Neural progenitor cell (in vitro differentiated cells): ENCODE measurements at places on chromosomes 16 and 17. TPM values are rescaled to one million over a fixed set of nuclear protein-coding genes. Genes with fewer than 3 reads are reported as not detected.

DNA sequence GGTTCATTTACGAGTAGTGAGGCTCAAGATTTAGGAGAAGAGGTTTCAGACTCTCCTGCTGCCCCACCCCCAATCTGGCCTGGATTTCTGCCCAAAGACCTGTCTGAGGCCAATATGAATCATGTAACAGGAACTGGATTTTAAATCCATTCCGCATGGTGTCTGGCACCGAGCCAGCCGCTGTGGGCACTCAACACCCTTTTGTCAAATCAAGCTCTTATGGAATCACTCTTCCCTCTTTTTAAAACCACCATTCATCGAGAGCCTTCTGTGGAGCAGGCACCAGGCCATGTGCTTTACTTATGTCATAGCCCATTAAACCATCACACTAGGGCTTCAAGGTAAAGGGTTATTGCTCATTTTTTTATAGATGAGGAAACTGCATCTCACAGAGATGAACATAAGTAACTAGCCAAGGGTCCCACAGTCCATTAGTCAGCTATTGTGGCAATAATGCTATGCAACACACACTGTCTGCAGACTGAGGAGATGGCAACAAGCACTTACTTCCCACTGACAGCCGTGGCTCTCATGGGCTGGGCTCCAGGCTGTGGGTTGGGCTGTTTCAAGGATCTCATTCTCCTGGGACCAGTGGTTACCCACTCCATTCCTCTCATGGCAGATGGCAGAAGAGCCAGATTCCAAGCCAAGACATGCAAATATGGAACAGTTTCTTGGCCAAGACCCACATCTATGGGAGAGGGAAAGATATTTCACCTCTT lies 93.6 kb downstream of the WSCD1 start:
- no peak for DNase-seq

DNA sequence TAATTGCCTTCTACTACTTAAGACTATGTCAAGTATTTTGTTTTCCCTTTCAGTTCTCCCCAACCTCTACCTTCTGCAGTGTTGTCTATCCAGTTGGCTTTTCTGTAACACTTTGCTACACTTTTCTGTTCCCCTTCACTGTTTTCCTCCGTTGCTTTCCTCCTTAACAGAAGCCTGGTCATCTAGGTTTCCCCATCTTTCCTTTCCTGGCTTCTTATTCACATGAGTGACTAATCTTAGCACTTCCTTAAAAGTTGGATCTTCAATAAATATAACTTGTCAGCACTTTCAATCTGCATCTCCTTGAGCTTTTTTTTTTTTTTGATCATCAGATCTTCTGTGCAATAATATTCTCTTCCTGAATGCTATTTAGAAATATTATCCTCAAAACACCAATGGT lies 2.8 kb upstream of the SLFN11 start:
- no peak for DNase-seq

DNA sequence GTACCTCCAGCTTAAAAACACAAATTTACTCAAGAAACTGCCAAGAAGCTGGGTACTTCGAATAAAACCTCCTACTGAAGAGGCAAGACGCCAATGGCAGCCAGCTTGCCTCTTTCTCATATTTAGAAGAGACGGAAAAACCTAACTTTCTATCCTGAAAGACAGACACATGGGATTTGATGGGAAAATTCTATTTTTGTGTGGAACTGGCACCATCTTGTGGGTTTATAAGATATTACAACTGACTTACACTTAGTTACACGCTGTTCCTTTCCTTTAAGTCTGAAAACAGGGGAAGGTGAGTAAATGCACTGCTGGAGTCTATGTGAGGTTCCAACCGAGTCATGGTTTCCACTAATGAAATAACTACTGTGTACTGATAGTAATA lies 10.3 kb downstream of the ZNF18 start:
- peak; percentile 56 for DNase-seq

- no peak for DNase-seq
These were observed 73.7 kb downstream of the NETO2 start for GRCh38 chr16:47069841-47070584.

DNA sequence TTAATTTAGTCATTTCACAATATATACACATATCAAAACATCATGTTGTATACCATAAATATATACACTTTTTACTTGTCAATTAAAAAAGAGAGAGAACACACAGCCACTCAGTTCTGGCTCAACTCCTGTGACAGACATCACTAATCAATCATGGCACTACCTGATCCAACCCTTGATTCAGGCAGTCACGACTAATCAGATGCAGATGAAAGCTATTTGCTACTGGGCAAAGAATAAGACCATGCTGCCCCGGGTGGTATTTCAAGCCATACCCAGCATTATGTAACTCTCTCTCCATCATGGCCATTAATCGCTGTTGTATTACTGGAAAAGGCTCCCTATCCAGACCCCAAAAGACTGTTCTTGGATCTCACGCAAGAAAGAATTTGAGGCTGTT lies 345.7 kb downstream of the HAPSTR1 start:
- DNase-seq = peak; percentile 43

DNA sequence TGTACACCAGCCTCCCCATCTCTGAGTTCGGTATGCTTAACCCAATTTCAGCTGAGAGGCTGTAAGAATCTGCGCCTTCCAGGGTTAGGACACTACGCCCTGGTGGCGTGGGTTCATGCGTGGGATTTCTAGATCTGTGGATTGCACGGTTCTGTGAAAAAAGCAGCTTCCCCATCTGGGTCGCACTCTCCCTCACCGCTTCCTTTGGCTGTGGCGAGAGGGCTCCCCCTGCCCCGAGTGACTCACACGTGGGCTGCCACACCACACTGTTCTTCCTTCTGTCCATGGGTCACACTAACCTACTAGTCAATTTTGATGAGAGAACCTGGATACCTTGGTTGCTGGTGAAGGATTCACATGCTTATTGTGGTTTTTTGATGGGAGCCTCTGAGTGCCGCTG lies 256.0 kb upstream of the MAF start:
- no peak for DNase-seq

GRCh38 chr17:63967953-63968352 lies 4.8 kb downstream of the SCN4A start:
- no peak for DNase-seq

DNA sequence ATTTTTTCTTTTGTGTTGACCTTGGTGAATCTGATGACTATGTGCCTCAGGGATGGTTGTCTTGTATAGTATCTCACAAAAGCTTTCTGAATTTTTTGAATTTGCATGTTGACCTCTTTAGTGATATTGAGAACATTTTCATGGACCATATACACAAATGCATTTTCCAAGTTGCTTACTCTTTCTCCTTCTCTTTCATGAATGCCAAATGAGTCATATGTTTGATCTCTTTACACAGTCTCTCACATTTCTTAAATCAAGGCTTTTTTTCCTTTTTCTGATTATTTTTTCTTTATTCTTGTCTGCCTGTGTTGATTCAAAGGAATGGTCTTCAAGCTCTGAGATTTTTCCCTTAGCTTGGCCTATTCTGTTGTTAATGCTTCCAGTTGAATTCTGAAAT lies 46.6 kb upstream of the KCNJ16 start:
- no peak for DNase-seq

- DNase-seq = no peak
These were observed 14.4 kb upstream of the DOK4 start for GRCh38 chr16:57500578-57501111.

CLEC18C gene
- total RNA-seq = 0.51 and 3.8 TPM in 2 replicates

HBQ1 gene
- total RNA-seq = 3.8 TPM in 1 of 2 replicates, not detected in the other

TMEM235 gene
- total RNA-seq = 0.09 TPM in 1 of 2 replicates, not detected in the other
